ENCODE measurements at places on chromosomes 3 and 15.

GRCh38 chr3:14811684-14812083 is 7.1 kb upstream of the FGD5 start:
- DNase-seq: no peak

DNA sequence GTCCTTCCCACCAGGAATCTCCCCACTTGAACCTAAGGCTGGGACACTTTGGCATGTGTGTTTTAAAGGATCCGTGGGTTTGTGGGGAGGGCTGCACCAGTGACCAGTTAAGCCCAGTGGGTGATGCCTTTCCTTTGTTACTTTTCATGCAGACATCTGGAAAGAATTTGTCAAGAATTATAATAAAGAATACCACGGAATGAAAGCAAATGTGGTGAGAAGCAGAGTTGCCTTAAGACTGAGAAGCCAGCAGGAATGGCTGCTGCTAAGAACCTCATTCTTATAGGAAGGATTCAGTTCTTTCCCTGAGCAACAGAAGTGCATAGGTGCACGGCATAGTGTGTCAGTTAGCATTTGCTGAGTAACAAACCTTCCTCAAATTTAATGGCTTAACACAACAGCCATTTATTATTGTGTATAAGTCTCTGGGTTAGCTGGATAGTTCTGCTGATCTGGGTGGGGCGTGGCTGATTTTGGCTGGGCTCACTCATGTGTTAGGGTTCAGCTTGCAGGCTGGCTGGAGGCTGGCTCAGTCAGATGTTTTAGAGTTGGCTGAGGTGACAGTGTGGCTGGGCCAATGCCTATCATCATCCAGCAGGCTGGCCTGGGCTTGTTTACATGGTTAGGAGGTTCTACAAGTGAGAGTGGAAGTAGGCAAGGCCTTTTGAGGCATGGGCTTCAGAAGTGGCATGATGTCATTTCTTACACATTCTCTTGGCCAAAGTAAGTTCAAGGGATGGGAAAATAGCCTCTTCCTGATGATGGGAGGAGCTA is 262.7 kb upstream of the CTDSPL start:
- no peak for DNase-seq

GRCh38 chr3:177150218-177150916 is 46.9 kb downstream of the TBL1XR1 start:
- DNase-seq: no peak

DNA sequence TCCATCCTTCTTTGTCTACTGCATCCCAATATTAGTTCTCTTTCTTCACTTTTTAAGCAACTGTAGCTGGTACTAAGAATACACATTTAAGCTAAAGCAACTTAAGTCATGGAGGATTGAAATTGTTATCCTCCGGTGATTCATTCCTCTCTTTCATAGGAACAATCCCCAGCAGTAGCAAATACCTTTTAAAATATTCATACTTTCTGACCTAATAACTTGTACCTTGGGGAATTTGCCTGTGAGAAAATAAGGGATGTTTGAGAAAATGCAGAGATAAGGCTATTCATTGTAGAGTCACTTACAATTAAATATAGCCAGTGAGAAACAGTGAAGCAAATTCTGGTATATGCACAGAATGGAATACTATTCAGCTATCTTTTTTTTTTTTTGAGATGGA is 66.0 kb downstream of the VPS13C start:
- DNase-seq: no peak

- no peak for DNase-seq
Observed at GRCh38 chr3:29463304-29463703, 182.4 kb downstream of the RBMS3 start.

GRCh38 chr3:58751882-58752567 is 85.5 kb upstream of the FAM3D start:
- DNase-seq: no peak

GRCh38 chr15:96093063-96093462 is 237.4 kb upstream of the NR2F2 start:
- no peak for DNase-seq
